Renal cortex interstitium (tissue), 15 donors: ENCODE measurements at places on chromosomes 12 and 14.

DNA sequence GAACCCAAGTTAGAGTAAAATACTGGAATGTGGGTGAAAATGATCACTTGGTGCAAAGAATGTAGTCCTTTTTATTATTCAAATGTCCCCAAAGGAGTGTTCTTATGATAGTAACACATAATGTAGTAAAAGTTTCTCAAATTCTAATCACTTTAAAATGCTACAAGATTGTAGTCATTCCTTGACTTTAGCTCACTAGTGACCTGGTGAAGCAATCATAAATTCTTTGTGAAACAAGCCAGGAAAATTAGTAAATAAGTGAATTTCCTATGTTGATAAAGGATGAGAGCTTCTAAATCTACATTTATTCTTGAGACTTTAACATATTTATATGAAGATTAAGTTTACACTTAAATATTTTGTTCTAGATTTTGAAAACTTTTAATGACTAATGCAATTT lies 30.7 kb upstream of the SLC17A8 start:
- DNase-seq = no peak

- no peak for DNase-seq
These were observed 680.8 kb downstream of the BCL11B start for GRCh38 chr14:98591161-98591560.

- no peak for DNase-seq
These were observed 28.1 kb downstream of the SINHCAF start for GRCh38 chr12:31297572-31298514.

- no peak for DNase-seq
These were observed 340.2 kb downstream of the DPF3 start for GRCh38 chr14:72553656-72554055.

- no peak for DNase-seq
These were observed 311.9 kb downstream of the CACNA1C start for GRCh38 chr12:2364631-2365051.
